HFFc6 (cell line): ENCODE measurements at places on chromosomes 7 and 10. TPM values are rescaled to one million over a fixed set of nuclear protein-coding genes. Genes with fewer than 3 reads are reported as not detected.

INSYN2A gene
- 0.24 to 0.38 TPM (median 0.34 TPM) in 3 replicates for total RNA-seq

GRCh38 chr7:95546647-95547046 is 49.7 kb downstream of the PDK4 start:
- DNase-seq = no peak

- no peak for DNase-seq
These were observed 662 bp downstream of the NRCAM start for GRCh38 chr7:108455551-108455997.

GRCh38 chr10:62616885-62617590 is 187.5 kb upstream of the ADO start:
- no peak for DNase-seq

- DNase-seq = no peak
These were observed 28.7 kb upstream of the ADARB2 start for GRCh38 chr10:1766049-1766448.

DNA sequence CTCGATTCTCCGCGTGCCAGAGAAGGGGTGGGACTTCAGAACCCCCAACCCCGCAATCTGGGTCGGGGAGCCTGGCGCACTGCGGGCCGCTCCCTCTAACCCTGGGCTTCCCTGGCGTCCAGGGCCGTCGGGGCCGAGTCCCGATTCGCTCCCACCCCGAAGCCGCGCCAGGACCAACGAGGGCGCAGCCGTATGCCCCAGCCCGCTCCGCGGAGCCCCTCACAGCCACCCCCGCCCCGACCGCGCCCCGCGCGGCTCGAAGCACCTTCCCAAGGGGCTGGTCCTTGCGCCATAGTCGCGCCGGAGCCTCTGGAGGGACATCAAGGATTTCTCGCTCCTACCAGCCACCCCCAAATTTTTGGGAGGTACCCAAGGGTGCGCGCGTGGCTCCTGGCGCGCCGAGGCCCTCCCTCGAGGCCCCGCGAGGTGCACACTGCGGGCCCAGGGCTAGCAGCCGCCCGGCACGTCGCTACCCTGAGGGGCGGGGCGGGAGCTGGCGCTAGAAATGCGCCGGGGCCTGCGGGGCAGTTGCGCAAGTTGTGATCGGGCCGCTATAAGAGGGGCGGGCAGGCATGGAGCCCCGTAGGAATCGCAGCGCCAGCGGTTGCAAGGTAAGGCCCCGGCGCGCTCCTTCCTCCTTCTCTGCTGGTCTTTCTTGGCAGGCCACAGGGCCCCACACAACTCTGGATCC is at the start of gene LEP:
Gene LEP, plus strand, starts transcription at position 583 of the 691 bp plus-strand sequence. CDS start 10,741 bp downstream, outside the sequence.
- DNase-seq = no peak

DNA sequence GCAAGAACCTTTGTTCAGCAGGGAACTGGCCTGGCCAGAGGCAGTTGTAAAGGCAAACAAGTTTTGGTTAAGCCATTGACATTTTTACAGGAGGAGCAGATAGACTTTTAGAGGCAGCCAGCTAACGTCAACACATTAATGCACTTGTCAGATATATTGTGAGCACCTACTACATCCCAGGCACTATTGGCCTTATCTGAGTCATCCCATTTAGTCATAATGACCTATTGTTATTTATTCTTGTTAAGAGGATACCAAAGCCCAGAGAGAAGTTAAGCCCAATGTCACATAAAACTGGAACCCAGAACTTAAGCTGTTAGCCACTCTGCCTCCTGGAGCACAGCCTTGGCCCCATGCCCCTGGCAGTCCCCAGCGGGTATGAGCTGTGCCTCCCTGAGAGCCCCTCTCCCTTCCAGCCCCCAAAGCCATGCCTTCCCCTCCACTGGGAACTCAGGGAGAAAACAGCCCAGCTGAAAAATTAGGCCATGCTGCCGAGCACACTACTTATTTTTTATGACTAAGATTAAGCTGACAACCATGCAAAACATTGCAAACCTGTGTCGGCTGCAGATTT is 32.7 kb upstream of the TRIM8 start:
- peak; percentile 54 for DNase-seq

LRRC17 gene
- total RNA-seq = 4.8 to 51.7 TPM (median 38.7 TPM) in 3 replicates

DNA sequence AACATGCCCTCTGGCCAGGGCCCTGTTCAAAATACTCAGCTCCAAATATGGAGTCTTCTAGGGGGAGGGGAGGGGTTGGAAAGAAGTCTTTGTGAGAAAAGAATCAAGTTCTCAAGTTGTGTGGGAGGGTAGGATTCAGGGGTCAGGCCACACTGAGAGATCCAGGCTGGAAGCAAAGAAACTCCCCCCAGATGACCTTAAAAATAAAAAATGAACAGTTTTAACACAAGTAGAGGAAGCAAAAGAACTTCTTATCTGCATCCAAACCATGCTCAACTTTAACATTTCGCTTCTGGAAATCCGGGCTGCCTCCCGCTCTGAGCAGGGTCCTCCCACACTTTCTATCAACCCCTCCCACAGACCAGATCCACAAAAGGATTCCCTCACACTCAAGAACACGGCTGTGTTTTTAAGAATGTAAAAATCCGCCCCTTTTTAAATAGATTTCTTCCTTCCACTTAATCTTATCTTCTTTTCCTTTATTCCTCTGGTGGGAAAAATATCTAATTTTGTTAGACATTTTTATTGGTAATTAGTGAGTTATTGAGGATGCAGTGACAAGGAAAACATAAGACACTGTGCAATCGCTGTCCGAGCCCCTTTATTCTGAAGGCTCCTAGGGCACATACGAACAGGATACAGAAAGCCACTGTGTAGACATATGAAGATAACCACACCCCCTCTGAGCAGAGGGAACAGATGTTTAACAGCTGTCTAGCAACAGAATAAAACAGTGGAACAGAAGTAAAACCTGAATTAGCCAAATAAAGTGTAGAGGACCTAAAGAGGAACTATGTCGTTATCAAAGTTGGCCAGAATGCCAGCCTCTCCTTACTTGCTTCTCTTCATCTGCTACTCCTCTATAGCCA is 43.8 kb downstream of the CYTH3 start:
- no peak for DNase-seq

GRCh38 chr10:101052285-101052684 is 9.5 kb upstream of the KAZALD1 start:
- peak; percentile 83 for DNase-seq

DNA sequence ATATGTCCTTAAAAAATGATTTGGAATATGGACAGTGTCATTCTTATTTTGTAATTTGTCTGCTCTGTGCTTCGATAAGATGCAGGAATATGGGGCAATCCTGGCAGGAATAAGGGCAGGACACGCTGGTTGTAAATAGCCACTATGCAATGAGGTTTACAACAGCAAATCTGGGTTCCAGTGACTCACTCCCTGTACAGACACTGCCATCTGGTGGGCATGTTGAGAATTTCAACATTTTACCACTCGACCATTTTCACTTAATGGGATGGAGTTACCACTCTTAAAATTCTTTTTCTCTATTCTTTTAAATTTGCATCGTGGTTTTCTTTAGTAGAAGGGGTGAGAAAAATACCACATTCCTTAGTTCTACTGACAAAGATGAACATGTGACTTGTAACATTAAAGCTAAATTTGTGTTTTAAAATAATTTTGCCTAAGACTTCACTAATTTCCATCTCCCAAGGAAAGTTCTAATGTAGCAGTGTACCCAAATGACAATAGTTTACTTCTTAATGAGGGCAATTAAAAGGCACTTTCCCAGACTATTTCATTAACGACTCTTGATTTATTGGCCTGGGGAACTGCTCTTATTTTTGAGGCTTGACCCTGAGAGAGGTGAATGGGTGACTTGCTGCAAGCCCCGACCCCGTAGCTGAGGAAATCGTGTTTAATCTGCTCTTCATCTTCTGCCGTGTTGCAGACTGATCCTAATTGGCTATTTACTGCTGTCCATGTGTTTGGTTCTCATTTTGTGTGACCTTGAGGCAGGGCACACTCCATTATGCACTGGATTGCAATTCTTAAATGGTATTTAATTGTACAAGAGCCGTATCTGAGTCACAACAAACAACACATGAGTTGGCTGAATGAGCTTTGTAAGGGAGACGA is 173.6 kb upstream of the IMMP2L start:
- DNase-seq = peak; percentile 74
